ENCODE measurements at places on chromosomes 2 and 18. TPM values are rescaled to one million over a fixed set of nuclear protein-coding genes. Genes with fewer than 3 reads are reported as not detected.
A peak's percentile ranks its signal among the peaks of the same experiment; 100 is the strongest.

DNA sequence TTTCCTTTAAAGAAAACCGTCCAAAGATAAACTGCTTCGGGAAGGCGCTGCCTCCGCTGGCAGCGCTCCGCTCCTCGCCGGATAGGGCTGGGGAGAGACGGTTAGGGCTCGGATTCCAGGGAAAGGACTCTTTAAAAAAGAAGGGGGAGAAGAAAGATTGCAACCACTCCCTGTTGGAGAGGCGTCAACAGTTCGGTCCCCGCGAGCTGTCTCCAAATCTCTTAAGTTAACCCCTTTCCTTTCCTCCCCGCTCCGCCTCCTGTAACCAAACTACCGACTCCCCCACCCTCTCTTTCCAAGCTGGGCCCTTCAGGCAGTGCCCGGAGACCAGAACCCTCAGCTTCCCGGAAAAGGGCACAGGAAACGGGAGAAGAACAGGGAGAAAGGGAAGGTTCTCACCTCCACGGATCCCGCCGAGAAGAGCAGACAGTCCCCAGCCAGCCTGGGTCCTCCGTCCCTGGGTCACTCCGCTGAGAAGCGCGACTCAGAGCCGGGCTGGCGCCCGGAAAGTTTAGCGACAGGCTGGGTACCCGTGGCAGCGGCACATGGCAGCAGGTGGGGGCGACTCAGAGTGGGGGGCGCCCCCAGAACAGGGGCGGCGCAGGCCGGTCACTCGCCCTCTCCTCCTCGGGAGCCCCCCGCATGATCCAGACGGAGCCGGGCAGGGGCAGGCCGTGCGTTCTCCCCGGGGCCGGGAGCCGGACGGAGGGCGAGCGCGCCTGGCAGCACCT is 675 bp downstream of the FZD5 start:
- DNase-seq, result peak; percentile 17
- H3K27me3 ChIP-seq, result peaks cover 9% of the 10 kb centered on the region
- H3K27ac ChIP-seq, result peak overlapping the region; percentile 54
- H3K36me3 ChIP-seq, result no peaks in the 10 kb centered on the region

The SLC8A1 gene
- 0.15 TPM for total RNA-seq

- no peaks in the 10 kb centered on the region for H3K27me3 ChIP-seq
- no peaks in the 10 kb centered on the region for H3K4me1 ChIP-seq
- no peak for DNase-seq
- H3K36me3 ChIP-seq, result no peaks in the 10 kb centered on the region
These were observed 74.5 kb downstream of the MEX3C start for GRCh38 chr18:51123046-51123395.

The MDH1B gene
- 1.2 TPM for total RNA-seq

The STPG4 gene
- total RNA-seq, result not detected

The FBXO15 gene
- 0.55 TPM for total RNA-seq

DNA sequence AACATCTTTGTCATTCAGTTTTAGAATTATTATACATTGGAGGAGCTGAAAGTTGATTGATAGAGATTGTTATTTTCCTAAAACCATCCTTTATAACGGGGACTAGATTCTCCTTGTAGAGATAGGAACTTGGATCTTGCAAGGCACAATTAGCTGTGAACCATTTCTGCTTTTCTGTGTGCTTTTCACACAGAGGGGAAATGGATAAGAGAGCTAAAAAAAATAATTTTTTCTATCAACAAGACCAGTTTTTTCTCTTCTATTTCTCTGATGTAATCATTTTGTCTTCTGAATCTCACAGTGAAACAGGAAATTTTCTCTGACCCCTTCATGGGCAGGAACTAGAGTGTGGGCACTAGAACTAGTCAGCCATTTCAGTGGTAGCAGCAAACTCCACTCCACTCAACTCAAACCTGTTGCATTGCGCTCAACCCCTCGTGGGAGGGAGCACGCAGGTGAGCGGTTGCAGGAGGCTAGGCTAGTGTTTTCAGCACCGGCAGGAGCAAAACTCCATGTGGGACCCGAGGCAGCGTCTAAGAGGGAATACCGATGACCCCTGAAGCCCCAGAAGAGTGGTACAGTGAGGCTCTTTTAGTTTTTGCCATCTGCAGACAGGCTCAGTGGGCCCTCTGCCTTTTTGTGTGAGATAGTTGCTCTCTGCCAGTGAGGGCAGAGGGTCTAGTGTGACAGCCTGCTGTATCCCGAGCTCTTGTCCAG is 24.0 kb upstream of the SLC39A10 start:
- no peak overlapping the region for H3K27ac ChIP-seq
- H3K4me1 ChIP-seq, result no peaks in the 10 kb centered on the region
- H3K4me3 ChIP-seq, result no peak overlapping the region
- no peaks in the 10 kb centered on the region for H3K27me3 ChIP-seq

DNA sequence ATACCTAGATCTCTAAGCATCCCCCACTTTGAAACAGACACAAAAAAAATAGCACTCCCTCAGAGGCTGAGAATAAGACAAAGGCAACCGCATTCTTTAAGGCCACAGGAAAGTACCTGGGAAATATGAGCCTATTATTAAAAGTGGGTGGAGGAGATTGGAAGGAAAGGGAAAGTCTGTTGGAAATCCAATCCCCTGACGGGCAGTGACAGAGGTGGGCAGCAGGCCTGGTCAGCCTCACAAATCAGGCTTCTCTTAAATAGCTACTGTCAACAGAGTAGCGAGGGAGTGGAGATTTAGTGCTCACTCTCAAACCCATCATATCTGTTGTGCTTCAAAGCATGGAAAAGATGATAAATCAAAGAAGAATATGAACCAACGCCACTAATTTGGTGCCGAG is 324.4 kb downstream of the ALK start:
- H3K36me3 ChIP-seq, result no peaks in the 10 kb centered on the region
- no peaks in the 10 kb centered on the region for H3K27me3 ChIP-seq
- no peaks in the 10 kb centered on the region for H3K4me1 ChIP-seq
- no peak overlapping the region for H3K4me3 ChIP-seq
- H3K27ac ChIP-seq, result no peak overlapping the region

The TRIB2 gene
- 9.4 TPM for total RNA-seq

DNA sequence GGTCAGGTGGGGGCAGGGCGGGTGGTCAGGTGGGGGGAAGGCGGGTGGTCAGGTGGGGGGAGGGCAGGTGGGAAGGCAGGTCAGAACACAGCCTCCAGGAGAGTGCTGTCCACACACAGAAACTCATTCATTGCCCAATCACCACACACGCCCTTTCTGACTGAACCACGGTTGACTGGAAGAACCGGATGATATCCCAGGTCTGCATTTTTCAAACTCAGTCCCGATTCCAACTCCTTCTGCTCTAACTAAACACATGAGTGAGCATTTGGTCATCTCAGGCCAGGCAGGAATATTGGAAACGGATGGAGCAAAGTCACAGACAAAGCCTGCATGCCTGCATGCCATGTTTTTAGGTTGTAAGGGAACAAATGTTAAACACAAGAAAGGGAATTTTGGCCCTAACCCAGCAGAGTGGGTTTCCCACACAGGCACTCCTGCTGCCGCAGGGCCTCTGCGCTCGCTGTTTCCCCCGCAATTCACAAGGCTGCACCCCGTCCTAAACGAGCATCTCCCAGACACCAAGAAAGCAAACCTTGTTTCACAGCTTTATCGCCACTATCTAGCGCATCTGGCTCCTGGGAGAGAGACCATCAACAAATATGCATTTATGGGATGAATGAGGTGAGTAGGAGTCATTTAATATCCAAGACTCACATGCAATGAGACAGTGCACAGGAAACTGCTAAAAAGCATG is 100.1 kb downstream of the ZNF516 start:
- H3K4me1 ChIP-seq, result peaks cover 7% of the 10 kb centered on the region
- H3K27ac ChIP-seq, result no peak overlapping the region
- H3K27me3 ChIP-seq, result no peaks in the 10 kb centered on the region

The HTR2B gene
- not detected for total RNA-seq

GRCh38 chr2:12400543-12400942 is 316.2 kb upstream of the TRIB2 start:
- no peak overlapping the region for H3K27ac ChIP-seq
- DNase-seq, result no peak
- H3K4me1 ChIP-seq, result no peaks in the 10 kb centered on the region
- H3K27me3 ChIP-seq, result no peaks in the 10 kb centered on the region

DNA sequence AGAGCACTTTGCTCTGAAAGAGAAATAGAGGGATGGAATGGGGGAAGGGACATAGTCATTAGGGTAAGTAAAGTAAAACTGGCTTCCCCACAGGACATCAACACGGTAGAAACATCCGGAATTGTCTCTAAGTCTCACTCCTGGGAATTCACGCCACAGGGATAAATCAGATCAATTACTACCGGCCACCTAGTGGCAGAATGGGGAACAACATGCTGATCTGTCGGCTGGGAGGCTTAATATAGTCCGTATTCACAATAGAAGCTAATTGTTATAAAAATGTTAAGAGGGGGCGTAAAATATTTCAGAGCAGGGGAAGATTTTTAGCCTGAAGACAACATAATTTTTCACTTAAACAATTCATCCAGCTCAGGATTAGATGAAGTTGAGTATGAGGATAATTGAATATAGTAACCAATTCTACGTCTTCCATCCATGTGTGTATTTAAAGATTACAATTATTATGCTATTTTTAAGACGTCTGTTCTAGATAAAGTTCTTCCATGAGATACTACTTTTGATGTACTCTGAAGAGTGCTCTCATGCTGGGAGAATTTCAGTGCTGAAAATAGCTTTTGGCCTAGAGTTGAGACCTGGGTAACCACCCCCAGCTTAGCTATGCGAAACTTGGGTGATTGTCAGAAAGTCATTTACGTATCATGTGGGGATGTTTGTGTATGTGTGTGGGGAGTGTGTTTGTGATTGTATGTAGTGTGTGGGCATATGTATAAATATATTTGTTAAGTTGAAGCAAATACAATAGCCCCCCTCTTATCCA is 65.7 kb downstream of the LRRTM1 start:
- H3K27ac ChIP-seq, result no peak overlapping the region
- no peaks in the 10 kb centered on the region for H3K4me1 ChIP-seq
- H3K4me3 ChIP-seq, result no peak overlapping the region

GRCh38 chr2:143808166-143808565 is 678.9 kb downstream of the ARHGAP15 start:
- no peak overlapping the region for H3K27ac ChIP-seq
- H3K4me3 ChIP-seq, result no peak overlapping the region
- no peak for DNase-seq

The UPP2 gene
- total RNA-seq, result not detected

GRCh38 chr2:239286901-239287300 is 113.9 kb downstream of the HDAC4 start:
- peaks cover 69% of the 10 kb centered on the region for H3K4me1 ChIP-seq
- DNase-seq, result no peak
- H3K4me3 ChIP-seq, result no peak overlapping the region
- H3K27me3 ChIP-seq, result no peaks in the 10 kb centered on the region

GRCh38 chr18:80109676-80110078 is 615 bp downstream of the ADNP2 start:
- H3K36me3 ChIP-seq, result no peaks in the 10 kb centered on the region
- H3K4me3 ChIP-seq, result peak overlapping the region; percentile 69
- H3K27me3 ChIP-seq, result no peaks in the 10 kb centered on the region
- H3K27ac ChIP-seq, result peak overlapping the region; percentile 34
- no peak for DNase-seq
- H3K4me1 ChIP-seq, result peaks cover 22% of the 10 kb centered on the region

DNA sequence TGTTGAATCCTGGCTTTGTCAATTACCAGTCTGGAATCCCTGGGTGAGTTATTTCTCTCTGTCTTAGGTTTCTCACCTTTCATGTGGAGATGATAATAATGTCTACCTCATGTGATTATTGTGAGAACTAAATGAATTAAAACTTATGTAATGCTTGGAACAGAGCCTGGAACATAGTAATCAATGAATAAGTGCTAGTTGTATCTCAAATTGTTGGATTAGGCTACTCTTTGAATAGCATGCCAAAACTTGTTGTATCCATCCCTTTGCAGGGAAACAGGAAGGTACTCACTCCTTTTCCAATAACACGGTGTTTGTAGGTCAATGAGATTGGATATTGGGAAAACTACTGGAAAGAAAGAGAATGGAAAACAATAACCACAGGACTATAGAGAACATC is 796.6 kb upstream of the ZEB2 start:
- H3K36me3 ChIP-seq, result no peaks in the 10 kb centered on the region
- no peak for DNase-seq
- no peak overlapping the region for H3K4me3 ChIP-seq
- H3K27me3 ChIP-seq, result no peaks in the 10 kb centered on the region
- no peak overlapping the region for H3K27ac ChIP-seq

DNA sequence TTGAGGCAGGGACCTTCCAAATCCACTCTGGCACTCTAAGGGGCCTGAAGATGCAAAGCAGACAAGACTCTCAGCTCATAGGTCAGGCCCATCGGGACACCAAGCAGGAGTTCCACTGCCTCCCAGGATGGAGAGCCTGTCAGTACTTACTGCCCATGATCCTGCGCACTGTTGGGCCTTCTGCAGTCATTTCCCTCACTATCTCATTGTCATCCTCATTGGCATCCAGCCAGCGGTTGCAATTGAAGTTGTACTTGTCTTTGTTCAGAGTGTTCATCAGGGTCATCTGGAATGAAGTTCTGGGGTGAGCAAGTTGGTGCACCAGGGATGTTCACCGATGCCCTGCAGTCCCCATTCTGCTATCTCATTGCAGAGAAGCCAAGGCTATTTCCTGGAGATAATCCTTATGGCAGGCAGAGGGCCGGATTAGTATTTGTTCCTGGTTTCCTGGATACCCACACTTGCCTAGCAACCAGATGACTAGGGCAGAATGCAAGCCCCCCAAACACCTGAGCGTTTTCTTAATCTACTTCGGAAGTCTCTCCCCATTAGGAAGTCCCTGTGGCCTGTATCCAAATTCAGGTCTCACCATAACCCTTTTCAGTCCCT is 65.1 kb downstream of the LOXHD1 start:
- DNase-seq, result no peak
- H3K4me3 ChIP-seq, result no peak overlapping the region
- H3K27ac ChIP-seq, result no peak overlapping the region
- H3K4me1 ChIP-seq, result no peaks in the 10 kb centered on the region

- H3K4me3 ChIP-seq, result no peak overlapping the region
- H3K27me3 ChIP-seq, result no peaks in the 10 kb centered on the region
- DNase-seq, result no peak
- no peaks in the 10 kb centered on the region for H3K4me1 ChIP-seq
- H3K36me3 ChIP-seq, result peaks cover 6% of the 10 kb centered on the region
- H3K27ac ChIP-seq, result no peak overlapping the region
These were observed 46.6 kb downstream of the THUMPD2 start for GRCh38 chr2:39732482-39732881.

GRCh38 chr2:39437522-39438296 is 624 bp upstream of the MAP4K3 start:
- peak overlapping the region; percentile 85 for H3K4me3 ChIP-seq
- no peaks in the 10 kb centered on the region for H3K27me3 ChIP-seq
- DNase-seq, result peak; percentile 55
- no peaks in the 10 kb centered on the region for H3K36me3 ChIP-seq
- peaks cover 36% of the 10 kb centered on the region for H3K4me1 ChIP-seq

DNA sequence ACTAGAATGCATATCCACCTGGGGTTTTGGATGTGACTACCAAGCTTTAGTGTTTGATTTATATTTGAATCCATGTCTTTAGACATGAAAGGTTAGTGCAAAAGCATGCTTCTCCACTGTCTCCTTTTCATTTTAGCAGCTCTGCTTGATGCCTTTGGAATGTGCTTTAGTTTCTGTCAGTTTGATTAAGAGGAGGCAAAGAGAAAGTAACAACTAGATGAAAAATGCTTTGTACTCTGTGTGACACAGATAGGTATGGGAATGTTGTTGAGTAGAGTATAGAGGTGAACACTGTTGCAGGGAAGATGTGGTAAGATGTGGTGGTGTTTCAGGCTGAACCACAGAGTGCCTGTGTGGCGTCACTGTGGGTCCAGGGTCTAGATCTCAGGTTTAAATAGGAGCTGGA is 19.8 kb downstream of the PIK3C3 start:
- H3K4me3 ChIP-seq, result no peak overlapping the region
- peak; percentile 1 for DNase-seq
- no peaks in the 10 kb centered on the region for H3K27me3 ChIP-seq
- H3K4me1 ChIP-seq, result peaks cover 21% of the 10 kb centered on the region
- H3K36me3 ChIP-seq, result no peaks in the 10 kb centered on the region
- H3K27ac ChIP-seq, result no peak overlapping the region

The CLIP4 gene
- 20.5 TPM for total RNA-seq

The RGPD3 gene
- 0.18 TPM for total RNA-seq

Measured in CD8-positive, alpha-beta memory T cell (primary cell).